ENCODE measurements at places on chromosomes 7 and 10.
A peak's percentile ranks its signal among the peaks of the same experiment; 100 is the strongest.

- DNase-seq: peak; percentile 57
These were observed 18.9 kb downstream of the RCC1L start for GRCh38 chr7:75054744-75055143.

DNA sequence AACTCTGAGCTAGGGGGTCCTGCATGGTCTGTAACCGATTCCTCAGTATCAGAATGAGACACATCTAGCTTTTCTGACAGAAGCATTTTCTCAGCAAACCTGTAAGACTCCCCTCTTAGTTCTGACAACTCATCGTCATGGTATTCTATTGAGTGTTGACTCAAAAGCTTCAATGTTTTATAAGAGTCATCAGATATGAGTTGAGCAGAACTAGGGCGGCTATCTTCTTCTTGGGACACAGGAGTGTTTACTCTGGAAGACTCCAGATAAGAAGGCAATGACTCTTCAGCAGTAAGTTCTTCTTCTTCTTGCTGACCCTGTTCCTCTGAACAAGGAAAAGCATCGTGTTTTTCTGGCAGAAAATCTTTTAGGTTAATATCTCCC, 167.0 kb upstream of the CCDC6 start:
- no peak for DNase-seq

- DNase-seq: no peak
These were observed 63.5 kb downstream of the FAM204A start for GRCh38 chr10:118278649-118279048.

GRCh38 chr7:74376256-74377036, 77.3 kb upstream of the GTF2IRD1 start:
- no peak for DNase-seq

DNA sequence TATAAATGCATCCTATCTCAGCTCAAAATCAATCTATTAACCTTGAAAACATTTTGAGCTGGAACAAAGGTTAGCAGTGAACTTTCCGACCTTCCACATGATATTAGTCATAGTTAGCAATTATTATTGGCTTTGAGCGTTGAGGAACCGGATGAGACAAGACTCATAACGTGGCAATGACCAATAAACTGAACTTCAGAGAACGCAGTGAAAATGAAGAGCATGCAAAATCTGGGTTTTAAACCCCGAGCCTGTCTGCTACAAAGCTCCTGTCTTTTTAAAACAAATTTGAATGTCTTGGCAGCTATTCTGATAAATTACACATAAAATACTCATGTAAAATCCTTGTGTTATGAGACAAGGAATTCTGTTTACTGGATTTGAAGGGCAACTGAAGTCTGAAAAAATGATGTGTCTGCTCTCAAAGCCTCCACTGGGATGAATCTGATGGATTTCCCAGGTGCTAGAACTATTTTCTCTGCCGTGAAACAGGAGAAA, 74.7 kb upstream of the ITGB1 start:
- no peak for DNase-seq

DNA sequence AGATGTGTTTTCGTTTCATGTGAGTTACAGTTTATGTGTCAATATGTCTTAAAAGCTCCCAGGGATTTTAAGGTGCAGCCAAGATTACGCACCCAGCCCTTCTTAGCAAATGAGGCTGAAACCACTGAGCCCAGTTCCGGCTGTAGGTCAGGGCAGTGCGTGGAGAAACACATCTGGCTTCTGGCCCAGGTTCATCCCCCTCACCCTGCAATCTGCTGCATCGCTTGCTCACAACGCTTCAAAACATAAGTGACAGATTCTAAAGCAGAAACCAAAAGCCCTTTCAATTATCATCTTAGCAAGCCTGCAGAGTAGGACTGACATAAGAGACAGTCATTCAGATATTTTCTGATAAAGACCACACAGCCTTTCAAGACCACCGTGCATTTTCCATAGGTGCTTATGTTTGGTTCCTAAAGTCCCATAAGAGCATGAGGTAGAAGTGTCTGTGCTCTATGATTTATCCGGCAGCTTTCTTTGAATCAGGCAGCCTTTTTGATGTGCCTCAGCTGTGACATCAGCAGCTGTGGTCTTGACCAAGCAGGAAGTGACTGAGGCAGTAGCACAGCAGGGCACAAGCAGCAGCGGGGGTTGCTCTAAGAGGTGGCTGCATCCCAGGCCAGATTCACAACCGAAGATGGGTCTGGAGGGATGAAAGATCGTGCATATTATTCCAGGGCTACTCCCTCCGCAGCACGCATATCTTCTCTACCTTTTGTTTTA, 72.1 kb upstream of the LYZL2 start:
- DNase-seq: no peak
